ENCODE measurements at places on chromosomes 2 and 18.

- DNase-seq, result no peak
These were observed 910.1 kb upstream of the CELF4 start for GRCh38 chr18:38475686-38476085.

DNA sequence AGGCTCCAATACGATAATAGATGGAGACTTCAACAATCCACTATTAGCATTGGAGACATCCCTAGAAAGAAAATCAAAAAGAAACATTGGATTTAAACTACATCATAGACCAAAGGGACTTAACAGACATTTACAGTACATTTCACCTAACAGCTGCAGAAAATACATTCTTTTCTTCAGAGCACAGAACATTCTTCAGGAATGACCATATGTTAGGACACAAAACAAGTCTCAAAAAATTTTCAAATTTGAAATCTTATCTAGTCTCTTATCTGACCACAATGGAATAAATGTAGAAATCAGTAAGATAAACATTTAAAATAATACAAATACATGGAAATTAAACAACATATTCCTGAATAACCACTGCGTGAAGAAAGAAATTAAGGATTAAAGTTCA lies 68.7 kb downstream of the STRADB start:
- no peak for DNase-seq

DNA sequence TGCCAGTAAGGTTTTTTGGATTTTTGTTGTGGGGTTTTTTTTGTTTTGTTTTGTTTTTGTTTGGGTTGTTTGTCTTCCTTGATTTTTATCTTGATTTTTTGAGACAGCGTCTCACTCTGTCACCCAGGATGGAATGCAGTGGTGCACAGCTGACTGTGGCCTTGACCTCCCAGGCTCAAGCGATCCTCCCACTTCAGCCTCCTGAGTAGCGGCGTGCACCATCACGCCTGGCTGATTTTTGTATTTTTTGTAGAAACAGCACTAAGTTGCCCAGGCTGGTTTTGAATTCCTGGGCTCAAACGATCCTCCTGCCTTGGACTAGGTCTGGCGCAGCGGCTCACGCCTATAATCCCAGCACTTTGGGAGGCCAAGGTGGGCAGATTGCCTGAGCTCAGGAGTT lies 16.4 kb downstream of the MPPE1 start:
- no peak for DNase-seq

DNA sequence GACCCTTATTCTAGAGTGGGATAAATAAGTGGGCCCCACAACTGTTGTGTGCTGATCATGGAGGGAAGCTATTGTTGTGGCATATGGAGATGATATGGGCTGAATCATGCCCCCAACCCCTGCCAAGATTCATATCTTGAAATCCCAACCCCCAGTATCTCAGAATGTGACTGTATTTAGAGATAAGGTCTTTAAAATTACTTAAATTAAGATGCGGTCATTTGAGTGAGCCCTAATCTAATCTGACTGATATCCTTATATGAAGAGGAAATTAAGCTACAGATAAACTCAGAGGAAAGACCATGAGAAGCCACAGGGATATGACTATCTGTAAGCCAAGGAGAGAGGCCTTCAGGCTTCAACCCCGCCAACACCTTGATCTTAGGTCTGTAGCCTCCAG lies 188.3 kb upstream of the RND3 start:
- DNase-seq, result no peak

DNA sequence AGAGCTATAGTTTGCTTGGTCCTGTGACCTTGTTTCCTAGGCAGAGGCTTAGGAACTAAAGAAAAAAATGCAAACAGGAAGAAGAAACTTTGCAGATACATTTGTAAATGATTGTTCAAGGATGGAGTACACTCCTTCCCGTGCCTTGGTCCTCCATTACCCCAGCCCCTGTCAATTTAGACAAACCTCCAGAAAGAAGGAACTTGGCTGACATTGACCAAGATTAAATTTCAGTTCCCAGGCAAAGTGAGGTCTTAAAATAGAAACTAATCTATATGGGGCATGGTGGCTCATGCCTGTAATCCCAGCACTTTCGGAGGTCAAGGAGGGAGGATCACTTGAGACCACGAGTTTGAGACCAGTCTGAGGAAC lies 179.9 kb upstream of the FN1 start:
- no peak for DNase-seq

DNA sequence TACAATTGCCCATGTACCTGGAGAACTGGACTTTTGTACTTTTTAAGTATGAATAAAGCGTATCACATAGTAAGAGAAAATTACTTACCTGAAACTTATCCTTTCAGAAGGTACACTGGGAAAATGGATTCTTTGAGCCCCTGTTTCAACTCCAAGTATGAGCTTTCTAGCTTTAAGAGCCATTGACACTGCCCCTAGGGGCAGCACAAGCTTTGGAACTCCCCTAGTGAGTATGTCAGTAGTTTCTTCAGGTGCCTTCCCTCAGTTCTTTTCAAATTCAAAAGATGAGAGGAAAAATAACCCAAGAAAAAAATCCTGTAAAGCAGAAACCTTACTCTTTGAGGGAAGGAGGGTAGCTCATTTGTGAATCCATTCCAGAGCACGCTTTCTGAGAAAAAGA lies 124.1 kb downstream of the MEMO1 start:
- peak; percentile 18 for DNase-seq

GRCh38 chr2:117190856-117191559 lies 623.5 kb upstream of the DDX18 start:
- DNase-seq, result no peak

DNA sequence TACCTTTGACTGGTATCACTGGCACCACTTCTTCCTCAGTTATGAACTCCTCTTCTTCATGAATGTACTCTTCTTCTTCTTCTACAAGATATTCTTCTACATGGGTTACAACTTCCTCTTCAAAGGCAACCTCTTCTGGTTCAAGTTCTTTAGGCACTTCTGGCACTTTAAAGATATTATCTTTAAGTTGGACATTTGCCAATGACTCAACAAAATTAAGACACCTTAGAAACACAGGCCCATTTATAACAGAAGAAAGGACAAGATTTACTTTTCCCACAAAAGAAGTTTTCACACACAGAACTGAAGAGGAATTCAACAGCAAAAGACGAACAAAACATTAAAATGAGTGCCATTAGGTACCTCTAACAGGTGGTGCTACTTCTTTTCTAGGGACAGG lies 127.3 kb downstream of the TTN start:
- DNase-seq, result no peak

DNA sequence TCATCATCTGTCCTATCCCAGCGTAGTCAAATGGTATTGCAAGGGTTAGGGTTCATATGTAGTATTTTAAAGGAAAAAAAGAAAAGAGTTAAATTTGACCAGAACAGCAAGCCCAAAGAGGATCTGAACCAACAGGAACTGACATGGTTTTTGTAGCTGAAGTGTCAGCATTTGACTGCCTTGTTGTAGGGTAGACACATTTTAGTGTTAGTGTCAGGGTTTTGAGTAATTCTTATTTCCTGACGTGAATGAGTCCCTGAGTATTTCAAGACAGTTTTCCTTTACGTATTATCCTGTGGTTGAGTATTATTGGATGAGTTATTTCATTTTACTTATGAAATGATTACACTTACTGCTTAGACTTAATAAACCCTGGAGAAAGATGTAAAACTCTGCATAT lies 173.3 kb upstream of the ZEB2 start:
- no peak for DNase-seq

DNA sequence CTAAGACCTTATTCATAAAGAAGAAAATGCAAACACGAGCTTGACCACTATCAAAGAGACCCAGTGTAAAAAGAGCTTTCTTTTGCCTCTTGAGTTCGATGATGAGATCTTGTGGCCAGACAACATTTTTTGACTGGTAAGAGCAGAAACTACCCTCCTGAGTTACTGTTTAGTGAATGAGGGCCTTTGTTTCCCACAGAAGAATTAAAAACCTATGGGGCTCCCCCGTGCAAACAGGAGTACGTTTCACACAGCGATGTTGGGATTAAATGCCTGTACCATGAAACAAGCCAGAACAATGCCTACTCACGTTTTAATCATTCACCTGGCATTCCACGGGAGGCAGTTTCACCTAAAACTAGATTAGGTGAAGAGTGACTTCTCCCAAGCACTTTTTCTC lies 36.0 kb downstream of the MYCN start:
- no peak for DNase-seq

DNA sequence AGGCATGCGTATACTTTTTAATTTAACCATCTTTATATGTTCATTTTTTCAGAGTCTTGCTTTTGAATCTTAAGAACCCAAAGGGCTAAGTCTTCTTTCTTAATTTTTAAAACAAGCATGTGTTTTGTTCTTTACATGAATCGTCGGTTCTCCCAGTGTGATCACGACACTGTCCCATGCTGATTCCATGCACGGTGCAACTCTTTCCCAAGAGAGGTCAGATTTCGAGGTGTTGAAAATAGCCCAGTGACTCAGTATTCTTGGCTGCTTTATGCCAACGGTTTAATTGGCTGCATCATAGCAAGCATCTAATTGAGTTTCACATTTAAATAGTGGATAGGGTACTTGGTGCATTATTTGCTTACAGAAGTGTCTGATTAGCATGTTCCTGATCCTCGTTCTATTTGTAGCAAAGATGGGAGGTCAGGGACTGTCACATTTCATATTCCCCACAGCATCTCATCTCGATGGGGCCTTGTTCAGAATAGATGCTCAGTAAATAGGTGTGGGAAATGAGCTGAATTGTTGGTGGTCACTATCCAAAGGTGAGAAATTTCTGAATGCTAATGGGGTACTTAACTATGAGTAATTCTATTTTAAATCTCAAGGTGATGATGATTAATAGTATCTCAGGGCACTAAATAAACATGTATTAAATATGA lies 2.8 kb downstream of the NPAS2 start:
- no peak for DNase-seq

DNA sequence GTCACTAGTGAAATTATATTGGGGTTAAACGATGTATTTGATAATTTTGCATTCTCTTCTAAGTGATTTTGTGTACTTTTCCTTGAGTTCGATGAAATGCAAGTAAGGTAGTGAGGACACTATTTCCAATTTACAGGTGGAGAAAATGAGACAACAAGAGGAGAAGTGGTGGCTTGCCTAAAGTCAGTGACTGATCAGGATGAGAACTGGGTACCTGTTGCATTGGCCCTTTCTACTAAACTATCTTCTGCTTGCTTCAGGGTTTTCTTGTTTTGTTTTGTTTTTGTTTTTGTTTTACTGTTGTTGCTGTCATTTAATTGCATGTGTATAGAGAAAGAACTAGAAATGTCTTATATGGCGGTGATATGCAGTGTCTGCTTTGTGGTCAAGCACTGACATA lies 31.4 kb upstream of the FBXO11 start:
- DNase-seq, result no peak

DNA sequence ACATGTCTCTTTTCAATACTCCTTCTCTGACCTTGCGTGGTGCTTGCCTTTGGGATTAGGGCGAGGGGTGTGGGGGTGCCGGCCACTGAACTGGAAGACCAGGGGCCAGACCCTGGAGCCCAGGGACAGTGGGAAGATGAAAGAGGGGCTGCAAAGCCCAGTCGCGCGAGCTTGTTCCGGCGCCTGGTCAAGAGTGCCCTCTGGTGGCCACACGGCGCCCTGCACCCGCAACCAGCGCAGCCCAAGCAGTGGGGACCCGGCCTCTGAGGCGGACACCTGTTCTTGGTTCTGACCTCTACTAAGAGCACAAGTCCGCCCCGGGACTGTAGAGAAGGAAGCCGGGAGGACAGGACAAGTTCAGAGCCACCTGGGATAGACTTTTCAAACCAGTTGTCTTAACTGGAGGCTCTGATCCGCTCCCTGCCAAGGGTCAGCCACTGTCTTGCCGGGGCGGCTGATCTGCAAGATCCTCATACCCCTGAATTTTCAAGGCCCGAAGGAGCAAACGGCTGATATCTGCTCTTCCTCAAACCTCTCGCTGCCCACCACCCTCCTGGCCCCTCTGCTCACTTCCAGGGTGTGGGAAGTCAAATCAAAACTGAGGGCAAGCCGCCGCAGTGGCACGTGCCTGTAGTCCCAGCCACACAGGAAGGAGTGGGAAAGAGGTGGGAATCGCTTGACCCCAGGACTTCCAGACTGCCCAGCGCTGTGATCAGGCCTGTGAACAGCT lies 14.9 kb upstream of the MSH6 start:
- DNase-seq, result peak; percentile 79

- peak; percentile 33 for DNase-seq
These were observed 1.3 kb upstream of the ZNF24 start for GRCh38 chr18:35345460-35345921.

DNA sequence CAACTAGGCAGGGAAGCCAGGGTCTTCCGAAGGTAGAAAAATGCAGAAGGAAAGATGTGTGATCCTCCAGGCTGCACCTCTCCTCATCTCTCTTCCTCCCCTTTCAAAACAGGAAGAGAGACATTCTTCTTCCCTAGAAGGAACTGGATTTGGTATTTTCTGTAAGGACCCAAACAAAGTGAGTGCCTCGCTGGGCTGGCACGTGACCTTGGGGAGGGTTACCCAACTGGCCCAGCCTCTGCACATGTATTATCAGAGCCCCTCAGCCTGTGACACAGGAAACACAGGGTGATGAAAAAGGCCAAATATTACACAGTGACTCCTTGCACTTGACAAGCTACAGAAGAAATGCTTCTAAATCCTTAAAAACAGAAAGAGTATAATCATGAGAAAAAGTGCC lies 2.3 kb downstream of the HJURP start:
- DNase-seq, result no peak

- peak; percentile 16 for DNase-seq
These were observed 369.7 kb downstream of the RAD51AP2 start for GRCh38 chr2:17148407-17149145.

DNA sequence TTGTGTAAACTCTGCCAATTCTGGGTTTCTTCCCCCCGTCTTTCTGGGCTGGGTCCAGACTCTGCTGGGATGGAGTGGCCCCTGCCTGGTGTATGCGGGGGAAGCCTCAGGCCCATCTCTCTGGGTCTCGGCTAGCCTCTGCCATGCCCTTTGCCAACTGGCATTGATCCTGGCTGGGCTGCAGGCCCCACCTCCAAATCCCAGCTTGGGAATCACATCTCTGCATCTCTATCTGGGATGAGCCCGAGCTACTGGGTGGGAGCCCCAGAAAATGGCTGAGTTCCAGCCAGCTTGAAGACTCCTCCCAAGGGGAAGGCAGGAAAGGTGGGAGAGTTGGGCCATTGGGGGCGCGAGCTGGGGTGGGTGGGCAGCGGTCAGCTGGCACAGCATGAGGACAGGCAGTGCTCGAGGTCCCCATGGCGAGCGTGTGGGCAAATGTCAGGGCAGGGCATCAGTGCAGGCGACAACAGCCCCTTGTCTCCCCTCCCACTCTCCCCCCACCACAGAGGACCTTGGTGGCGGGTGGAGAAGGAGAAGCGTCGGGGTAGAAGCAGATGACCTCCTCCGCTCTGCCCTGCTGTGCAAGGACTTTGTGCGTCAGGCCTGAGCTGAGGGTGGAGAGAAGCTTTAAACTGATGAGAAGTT lies 139.4 kb downstream of the ASB1 start:
- no peak for DNase-seq

GRCh38 chr2:140108706-140109475 lies 1328.7 kb upstream of the NXPH2 start:
- DNase-seq, result no peak

GRCh38 chr2:186822323-186822722 lies 26.6 kb downstream of the ZSWIM2 start:
- DNase-seq, result no peak
